Omental fat pad (tissue), 4 donors: ENCODE measurements at places on chromosomes 16 and 17. TPM values are rescaled to one million over a fixed set of nuclear protein-coding genes. Genes with fewer than 3 reads are reported as not detected.

Gene SEBOX
- total RNA-seq = not detected

Gene MYL11
- total RNA-seq = not detected

GRCh38 chr17:31902693-31903092, 1.2 kb upstream of the UTP6 start:
- DNase-seq = no peak

- DNase-seq = no peak
These were observed 138.8 kb upstream of the CRHR1 start for GRCh38 chr17:45645330-45645729.

Gene BRICD5
- 3.6 TPM for total RNA-seq

- DNase-seq = no peak
These were observed at the start of gene HOXB5 for GRCh38 chr17:48593126-48593829. Gene HOXB5, minus strand, starts transcription at chr17:48593779. Its CDS starts 97 bp downstream, at chr17:48593682.

DNA sequence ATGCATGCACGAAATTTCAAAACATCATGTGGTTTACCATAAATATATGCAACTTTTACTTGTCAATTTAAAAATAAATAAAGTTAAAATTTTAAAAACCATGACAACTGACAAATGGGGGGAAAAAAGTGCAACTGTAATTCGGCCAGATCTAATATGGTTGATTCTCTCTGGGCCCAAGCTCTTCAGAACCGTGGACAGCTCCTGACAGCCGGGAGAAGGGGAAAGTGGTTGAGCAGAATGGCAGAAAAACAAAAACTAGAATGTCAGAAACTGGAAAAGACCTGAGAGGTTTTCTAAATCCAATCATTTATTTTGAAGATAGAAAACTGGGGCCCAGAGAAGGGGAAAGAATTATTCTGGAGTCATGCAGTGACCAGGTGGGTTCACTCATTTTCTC, 126.6 kb downstream of the TMEM132E start:
- DNase-seq = no peak

DNA sequence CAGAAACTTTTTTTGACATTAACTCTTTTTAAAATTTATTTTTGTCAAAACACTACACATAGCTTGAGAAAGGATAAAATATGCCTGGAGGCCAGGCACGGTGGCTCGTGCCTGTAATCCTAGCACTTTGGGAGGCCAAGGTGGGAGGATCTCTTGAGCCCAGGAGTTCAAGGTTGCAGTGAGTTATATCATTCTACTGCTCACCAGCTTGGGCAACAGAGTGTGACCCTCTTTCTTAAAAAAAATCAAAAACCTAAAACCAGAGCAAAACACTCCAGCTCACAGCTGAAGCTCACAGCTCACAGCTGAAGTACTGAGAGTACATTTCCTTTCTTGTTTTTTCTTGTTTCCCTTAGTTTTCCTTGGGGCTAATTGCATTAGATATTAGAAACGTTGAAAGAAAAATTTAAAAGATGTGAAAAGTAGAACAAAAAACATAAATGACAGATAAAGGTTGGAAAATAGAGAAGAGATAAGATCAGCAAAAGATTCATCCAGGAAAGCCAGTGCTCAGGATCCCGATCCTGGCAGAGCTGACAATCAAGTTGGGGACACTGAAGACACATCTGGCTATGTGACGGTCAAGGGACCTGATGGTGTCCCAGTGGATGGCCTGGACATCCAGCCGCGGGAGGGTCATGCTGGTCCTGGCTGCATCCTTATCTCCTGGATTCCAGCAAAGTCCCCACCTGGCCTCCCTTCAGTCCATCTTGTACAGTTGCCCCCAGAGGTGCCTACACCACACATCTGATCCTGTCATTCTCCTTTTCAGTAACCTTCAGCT, 9.8 kb downstream of the CHST6 start:
- DNase-seq = no peak

- no peak for DNase-seq
These were observed 4.5 kb downstream of the TUBD1 start for GRCh38 chr17:59888145-59888750.

DNA sequence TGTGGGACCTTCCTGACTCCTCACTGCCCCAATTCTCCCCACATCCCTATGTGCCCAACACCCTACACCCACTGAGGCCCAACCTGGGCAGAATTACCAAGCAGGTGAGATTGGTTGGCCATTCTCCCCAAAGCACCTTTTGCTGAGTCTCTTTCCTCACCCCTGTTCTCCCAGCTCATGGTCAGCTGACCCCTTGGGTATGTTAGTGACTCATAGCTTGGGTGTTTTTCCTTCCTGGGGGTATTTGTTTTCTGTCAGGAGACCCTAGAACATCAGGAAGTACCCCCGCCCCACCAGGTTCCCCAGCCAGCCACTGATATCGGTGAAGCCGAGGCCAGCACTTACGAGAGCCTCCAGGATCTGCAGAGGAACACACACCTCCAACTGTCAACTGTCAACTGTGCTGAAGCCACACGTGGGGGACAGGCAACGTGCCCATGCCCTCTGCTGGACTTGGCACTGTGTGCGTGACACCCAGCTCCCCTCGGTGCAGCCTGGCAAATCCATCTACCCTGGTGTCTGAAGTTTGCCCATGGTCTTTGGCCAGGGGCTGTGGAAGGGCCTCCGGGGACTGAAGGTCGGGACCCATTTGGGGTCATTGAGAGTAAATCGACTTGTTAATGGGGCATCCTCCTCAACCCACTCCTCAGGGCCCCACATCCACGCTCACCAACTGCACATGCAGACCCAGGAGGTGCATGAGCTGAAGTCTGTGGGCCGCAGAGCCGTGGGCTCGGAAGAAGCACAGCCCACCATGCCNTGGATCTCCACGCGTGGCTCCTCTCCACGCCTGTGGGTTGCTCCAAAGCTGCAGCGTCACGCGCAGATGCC, 53.1 kb downstream of the METRNL start:
- no peak for DNase-seq

DNA sequence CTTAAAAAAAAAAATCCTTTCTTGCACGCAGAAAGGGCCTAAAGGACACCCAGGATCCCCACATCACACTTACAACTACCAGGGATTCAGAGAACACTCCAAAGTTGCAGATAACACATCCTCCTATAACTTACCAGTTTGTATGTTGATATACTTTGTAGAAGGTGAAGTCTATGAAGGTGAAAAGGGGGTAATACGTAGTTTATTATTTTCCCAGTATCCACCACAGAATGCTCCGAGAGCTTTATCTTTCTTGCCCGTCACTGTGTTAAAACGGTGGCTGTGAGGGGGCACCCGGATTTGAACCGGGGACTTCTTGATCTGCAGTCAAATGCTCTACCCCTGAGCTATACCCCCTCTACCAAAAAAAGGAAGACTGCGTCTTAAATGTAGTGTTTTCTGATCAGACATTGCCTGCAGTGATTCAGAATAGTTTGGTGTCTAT, 7.9 kb upstream of the RPL23 start:
- DNase-seq = no peak

- DNase-seq = no peak
These were observed 18.5 kb upstream of the TERF2 start for GRCh38 chr16:69404275-69404805.

GRCh38 chr17:57404073-57404472, 147.8 kb downstream of the MSI2 start:
- no peak for DNase-seq

GRCh38 chr16:81703177-81704155, 75.6 kb upstream of the PLCG2 start:
- no peak for DNase-seq

Gene TCAP
- total RNA-seq = 0.60 TPM

DNA sequence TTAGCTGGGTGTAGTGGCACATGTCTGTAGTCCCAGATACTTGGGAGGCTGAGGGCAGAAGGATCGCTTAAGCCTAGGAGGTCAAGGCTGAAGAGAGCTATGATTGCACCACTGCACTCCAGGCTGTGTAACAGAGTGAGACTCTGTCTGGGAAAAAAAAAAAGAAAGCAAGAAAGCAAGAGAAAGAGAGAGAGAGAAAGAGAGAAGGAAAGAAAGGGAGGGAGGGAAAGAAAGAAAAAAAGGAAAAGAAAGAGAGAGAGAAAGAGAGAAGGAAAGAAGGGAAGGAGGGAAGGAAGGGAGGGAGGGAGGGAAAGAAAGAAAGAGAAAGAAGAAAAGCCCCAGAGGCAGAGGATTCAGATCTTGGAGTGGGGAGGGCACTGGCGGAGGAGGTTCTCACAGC, 6.5 kb downstream of the DHX58 start:
- DNase-seq = no peak

Gene ITGAL
- total RNA-seq = 3.0 TPM

DNA sequence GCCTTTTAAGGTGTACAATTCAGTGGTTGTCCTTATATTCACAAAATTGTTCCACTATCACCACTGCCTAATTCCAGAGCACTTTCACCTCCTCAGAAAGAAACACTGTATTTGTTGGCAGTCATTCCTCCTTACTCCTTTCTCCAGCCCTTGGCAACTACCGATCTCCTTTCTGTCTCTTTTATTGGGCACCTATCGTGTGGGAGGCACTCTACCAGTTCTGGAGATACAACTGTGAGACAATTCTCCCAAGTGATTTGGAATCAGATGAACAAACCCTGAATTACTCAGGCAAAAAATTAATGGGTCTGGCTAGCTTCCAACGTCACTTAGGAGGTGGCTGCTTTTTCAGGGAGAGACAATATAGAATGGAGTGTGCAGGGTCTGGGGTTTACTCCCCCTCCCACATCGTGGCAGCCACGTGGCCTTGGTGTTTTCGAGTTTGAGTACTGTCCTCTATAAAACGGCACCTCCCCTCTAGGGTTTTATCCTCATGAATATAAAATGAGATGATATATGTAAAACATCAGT, 63.9 kb downstream of the SHISA9 start:
- no peak for DNase-seq

DNA sequence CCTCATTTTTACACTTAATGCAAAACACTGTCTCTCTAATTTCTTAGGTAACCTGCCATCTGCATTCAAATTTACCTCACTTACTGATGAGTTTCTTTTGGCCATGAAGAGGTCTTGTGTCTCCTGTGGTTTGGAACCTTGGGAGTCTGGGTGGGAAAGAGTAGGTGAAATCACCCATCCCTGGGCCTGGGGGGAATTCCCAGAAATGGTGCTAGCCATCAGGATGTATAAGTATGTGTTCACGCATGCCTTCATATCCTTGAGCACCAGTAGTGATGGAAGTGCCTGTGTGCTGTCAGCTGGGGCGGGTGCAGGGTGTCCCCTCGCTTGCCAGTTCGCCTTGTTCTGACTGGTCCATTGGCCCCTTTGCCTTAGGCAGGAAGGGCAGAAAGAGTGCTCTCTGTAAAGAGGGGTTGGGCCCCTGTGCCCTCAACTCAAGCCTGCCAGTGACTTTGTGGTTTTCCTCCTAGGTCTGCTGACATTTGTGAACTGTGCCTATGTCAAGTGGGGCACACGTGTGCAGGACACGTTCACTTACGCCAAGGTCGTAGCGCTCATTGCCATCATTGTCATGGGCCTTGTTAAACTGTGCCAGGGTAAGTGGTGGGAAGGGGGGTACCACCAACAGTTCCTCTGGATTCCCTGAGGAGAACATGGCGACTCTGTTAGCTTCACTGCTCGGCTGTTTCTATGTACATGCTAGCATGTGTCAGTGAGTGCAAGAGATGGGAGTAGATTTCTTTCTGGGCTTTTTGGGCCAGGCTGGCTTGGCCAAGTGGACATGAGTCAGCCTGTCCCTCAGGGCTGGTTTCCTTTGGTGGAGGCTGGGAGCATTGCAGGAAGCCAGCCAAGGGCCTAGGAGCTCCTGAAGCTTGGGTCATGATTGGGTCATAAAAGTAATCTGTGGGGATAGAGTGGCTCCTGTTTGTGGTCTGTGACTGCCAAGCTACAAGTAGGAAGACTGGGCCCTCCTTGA, 23.2 kb downstream of the SLC7A6OS start:
- DNase-seq = no peak

DNA sequence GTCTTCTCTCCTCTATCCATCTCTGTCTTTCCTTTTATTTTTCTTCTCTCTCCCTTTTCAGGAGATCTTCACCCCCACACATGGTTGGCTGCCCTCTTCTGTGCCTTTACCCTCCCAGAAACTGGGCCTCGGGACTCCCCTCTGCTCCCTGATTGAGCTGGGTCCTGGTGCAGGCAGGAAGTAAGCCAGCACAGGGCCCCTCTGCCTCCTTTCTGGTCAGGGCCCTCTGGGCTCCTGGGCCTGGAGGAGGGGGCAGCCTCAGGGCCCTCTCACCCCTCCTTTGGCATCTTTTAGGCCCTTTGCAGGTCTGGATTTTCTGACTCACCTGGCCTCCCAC, 21.1 kb upstream of the TAC4 start:
- DNase-seq = no peak
